ENCODE measurements at places on chromosomes 2 and 18. TPM values are rescaled to one million over a fixed set of nuclear protein-coding genes. Genes with fewer than 3 reads are reported as not detected.

The SH3RF3 gene
- 11.5 TPM for total RNA-seq

The SH3YL1 gene
- 196 TPM for total RNA-seq

DNA sequence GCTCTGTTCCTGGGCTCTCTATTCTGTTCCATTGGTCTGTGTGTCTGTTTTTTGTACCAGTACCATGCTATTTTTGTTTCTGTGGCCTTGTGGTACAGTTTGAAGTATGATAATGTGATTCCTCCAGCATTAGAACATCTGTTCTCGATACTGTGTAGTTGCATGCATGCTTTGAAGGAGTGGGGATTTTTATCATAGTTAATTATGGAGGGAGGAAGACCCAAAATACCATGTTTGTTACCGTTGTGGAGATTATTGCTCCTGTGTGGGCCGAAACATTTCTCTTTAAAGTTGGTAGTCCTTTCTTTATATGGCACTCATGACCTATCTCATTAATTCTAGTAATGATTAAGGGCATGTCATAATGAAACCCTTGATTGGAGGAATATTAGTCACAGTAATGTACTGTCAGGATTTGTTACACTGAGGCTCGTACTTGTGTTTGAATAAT lies 87.6 kb downstream of the TTC27 start:
- no peak for DNase-seq

DNA sequence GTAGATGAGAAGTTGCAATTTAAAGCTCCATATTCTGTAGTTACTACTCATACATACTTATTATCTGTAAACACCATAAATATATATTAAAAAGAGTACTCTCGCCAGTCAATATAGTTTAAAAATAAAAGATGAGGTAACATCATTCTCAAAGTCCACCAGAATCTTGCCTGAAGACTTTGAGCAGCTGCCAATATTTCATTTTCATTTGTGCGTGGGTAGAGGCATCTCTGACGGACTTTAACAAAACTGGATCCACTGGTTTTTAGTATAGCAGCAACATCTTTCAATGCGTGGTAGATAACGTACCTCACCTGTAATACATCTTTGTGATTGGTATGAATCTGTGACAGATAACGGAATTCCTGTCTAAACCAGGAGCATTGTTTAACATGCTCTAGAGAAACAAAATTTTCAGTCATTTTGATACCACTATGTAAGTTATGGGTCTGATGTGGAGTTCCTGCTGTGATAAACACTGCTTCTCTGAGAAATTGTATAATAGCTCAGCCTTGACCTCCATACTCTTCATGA lies 45.0 kb downstream of the WDR75 start:
- DNase-seq: no peak

Measured in mucosa of gallbladder (tissue), 1 donor.